ENCODE measurements at places on chromosomes 3 and 15. TPM values are rescaled to one million over a fixed set of nuclear protein-coding genes. Genes with fewer than 3 reads are reported as not detected.

The THRB gene
- total RNA-seq = not detected

The TLR9 gene
- total RNA-seq = 0.22 TPM

The CKMT1A gene
- not detected for total RNA-seq

DNA sequence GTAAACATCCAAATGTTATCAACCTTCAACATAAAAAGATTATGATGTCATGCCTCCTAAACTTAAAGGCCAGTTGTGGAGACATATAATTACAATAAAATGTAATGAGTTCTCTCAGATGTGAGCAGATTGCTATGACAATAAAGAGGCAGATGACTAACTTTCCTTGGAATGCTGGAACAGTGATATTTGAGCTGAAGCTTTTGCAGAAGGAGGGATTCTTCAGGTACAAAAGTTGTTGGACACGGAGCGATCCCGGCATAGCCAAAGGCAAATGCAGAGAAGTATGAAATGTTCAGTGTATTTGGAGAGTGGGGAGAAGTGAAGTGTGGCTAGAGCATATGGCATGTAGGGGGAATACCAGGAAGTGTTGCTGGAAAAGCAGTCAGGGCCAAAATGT lies 520.1 kb downstream of the FGF12 start:
- no peak overlapping the region for H3K4me3 ChIP-seq
- H3K27me3 ChIP-seq = no peaks in the 10 kb centered on the region
- no peaks in the 10 kb centered on the region for H3K36me3 ChIP-seq
- H3K4me1 ChIP-seq = no peaks in the 10 kb centered on the region

DNA sequence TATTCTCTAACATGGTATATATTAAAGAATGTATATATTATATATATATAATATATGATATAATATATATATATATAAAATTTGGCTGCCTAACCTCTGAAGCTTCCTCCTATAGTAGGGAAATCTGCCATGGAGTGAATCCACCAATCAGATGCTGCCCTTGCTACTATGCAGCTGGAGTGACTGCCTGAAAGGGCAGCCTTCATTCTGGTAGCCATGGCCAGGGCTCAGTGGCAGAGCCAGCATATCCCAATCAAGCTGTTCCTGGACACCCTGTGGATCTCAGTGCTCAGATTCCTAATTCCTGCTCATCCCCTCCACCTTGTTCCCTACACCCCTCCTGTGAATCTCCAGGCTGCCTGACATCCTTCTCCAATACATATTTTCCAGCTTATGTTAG lies 2.2 kb upstream of the SH3GL3 start:
- no peak for DNase-seq
- no peaks in the 10 kb centered on the region for H3K4me1 ChIP-seq

DNA sequence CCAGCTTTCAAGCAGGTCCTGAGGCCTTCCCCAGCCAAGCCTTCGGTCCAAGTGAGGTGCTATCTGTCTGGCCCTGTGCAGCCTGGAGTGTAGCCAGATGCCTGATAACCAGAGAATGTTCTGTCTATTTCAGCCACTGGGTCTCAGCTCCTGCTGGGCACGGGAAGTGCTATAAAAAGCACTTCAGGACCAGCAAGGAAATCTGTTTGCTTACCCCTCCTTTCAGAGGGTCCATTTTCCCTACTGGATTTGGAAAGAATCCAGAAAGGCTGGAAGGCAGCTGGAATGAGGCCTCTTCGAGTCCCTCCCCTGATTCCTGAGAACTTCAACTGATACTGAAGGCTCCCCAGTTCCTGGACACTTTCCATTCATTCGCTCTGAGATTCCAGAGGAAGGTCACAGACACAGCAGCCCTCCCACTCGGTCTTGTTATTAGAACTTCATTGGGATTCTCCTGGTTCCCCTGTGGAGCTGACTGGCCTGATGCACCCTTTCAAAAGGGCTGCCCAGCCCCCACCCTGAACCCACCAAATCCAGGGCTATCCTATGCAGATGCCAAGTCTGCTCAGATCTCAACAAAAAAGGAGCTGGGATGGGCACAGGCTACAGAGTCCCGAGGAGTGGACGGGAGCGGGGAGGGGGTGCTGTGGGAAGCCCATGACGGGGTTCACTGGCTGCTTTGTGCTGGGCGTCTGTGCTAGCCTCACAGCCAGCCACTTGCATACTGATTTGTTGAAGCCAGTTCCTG lies 70.4 kb downstream of the UMPS start:
- no peaks in the 10 kb centered on the region for H3K4me1 ChIP-seq
- H3K4me3 ChIP-seq = no peak overlapping the region
- H3K27ac ChIP-seq = no peak overlapping the region
- H3K27me3 ChIP-seq = no peaks in the 10 kb centered on the region
- H3K36me3 ChIP-seq = no peaks in the 10 kb centered on the region
- DNase-seq = no peak

DNA sequence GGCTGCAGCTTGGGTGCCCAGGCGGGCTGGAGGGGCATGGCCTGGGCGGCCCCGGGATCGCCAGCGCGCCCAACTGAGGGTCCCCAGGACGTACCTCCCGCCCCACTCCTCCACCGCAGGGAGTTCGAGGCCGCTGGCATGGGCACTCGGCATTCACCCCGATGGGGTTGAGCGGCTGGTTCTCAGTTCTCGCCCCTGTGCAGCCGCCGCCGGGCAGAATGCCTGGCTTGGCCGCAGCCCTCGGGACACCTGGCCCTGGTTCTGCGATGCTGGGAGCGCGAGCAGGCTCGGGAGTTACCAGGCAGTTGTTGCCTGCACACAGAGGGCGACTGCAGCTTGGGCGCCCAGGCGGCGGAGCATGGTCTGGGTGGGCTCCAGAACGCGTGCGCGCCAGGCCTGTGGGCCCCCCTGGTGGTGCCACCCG lies 121.4 kb downstream of the LMLN start:
- H3K4me3 ChIP-seq = no peak overlapping the region
- no peaks in the 10 kb centered on the region for H3K36me3 ChIP-seq
- peaks cover 20% of the 10 kb centered on the region for H3K27me3 ChIP-seq
- H3K4me1 ChIP-seq = peaks cover 9% of the 10 kb centered on the region
- no peak overlapping the region for H3K27ac ChIP-seq

The B3GALNT1 gene
- total RNA-seq = 2.4 TPM

DNA sequence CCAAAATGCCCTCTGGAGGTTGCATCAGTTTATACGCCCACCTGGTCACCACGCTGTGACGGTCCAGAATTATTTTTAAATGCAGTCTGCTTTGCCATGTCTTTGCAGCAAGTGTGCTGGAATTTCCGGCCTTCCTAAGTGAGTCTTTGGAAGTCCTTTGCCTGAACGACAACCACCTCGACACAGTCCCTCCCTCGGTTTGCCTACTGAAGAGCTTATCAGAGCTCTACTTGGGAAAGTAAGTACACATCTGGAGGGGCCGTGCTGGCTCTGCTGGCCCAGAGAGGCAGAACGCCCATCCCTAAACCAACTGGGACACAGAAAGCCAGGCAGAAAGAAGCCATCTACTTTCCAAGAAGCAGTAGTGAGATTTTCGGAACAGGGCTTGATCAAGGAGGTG lies 101.8 kb downstream of the LRRK1 start:
- H3K27me3 ChIP-seq = no peaks in the 10 kb centered on the region
- H3K4me3 ChIP-seq = no peak overlapping the region
- no peaks in the 10 kb centered on the region for H3K4me1 ChIP-seq
- H3K36me3 ChIP-seq = no peaks in the 10 kb centered on the region

DNA sequence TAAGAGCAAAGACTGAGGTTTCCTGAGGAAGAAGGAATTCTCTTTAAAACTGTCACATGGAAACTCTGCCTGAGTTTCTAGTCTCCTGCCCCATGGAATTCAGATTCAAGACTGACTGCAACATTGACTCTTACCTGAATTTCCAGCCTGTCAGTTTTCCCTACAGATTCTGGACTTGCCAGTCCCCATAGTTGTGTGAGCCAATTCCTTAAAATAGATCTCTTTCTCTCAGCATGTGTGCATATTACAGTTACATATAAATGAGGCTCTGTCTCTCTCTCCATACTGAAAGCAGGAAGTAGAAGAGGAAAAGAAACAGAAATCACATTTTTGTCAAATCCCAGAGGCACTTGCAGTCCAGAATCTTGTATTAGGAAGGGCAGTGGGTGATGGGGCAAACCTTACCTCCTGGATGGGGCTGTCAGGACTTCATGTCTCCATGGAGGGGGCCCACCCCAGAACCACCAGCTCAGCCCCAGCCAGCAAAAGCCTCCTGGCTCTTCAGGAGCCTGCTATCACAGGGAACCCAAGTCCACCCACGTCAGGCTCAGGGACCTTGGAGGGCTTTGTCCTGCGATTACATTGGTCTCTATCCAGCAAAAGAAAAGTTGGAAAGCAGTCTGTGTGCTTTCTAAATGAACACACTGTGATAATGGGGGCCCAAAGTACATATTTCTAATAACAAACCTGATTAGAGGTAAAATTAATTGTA lies 18.8 kb upstream of the GOLGA8J start:
- no peak overlapping the region for H3K4me3 ChIP-seq
- no peak for DNase-seq
- H3K4me1 ChIP-seq = no peaks in the 10 kb centered on the region
- no peaks in the 10 kb centered on the region for H3K36me3 ChIP-seq

The PLA2G4D gene
- not detected for total RNA-seq

DNA sequence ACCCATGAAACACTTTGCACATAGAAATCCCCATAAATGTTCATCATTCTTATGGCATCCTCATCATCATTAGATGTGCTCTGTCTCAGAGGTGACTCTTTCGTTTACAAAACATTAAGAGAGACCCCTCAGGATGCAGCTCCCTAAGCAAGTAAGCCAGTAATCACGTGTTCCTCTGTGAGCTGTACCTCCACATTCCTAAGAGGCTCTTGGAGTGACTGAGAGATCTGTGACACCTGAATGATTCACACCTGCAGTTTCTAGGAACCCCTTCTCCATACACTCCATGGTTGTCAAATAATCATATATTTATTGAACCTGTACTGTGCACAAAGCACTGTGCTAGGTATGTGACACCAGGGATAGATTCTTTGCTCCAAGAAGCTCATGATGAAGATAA lies 602.4 kb downstream of the UNC13C start:
- no peak overlapping the region for H3K27ac ChIP-seq
- no peaks in the 10 kb centered on the region for H3K36me3 ChIP-seq
- no peak for DNase-seq
- H3K27me3 ChIP-seq = no peaks in the 10 kb centered on the region

DNA sequence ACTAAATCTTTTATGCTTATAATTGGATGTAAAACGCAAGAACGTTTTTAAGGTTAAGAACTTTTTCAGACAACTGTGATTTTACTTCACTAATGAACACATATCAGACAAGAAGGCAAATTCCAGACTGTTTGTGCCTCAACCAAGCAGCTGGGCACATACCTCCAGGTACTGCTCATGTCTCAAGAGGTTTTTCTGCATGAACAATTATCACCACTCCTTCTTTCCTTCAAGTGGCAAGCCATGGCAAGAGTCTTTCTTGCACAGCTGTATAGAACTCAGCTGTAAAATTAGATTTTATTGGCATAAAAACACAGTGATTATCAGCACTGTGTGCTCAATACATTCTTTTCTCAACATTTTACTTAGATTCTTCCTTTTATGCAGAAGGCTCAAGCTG lies 64.3 kb downstream of the FNDC3B start:
- no peak overlapping the region for H3K4me3 ChIP-seq
- no peak for DNase-seq
- no peaks in the 10 kb centered on the region for H3K36me3 ChIP-seq
- peaks cover 87% of the 10 kb centered on the region for H3K4me1 ChIP-seq

The MASP1 gene
- total RNA-seq = not detected

GRCh38 chr3:197801891-197802778 lies 11.1 kb downstream of the LRCH3 start:
- H3K27me3 ChIP-seq = no peaks in the 10 kb centered on the region
- H3K27ac ChIP-seq = no peak overlapping the region
- no peaks in the 10 kb centered on the region for H3K36me3 ChIP-seq
- DNase-seq = no peak
- no peak overlapping the region for H3K4me3 ChIP-seq

GRCh38 chr15:58460872-58461271 lies 29.1 kb downstream of the LIPC start:
- H3K27me3 ChIP-seq = no peaks in the 10 kb centered on the region
- H3K4me3 ChIP-seq = no peak overlapping the region
- peaks cover 32% of the 10 kb centered on the region for H3K4me1 ChIP-seq

DNA sequence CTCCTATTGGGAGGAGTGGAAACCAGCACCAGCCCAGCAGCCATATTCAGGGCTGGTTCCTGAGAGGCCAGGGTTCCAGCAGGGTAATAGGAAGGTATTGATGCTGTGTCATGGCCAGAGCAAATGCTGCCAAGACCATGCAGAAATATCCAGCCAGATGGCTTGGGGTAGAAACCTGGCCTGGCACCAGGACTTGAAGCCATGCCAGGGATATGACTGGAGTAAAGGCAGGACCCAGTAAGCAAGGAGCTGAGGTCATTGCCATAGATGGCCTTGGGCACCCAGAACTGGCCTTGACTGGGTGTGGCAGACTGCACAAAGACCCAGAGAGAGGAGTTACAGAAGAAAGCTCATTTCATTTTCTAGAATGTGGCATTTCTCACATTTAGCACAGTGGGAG lies 257.6 kb upstream of the GOLGA6L4 start:
- H3K36me3 ChIP-seq = no peaks in the 10 kb centered on the region
- no peak for DNase-seq
- H3K4me1 ChIP-seq = no peaks in the 10 kb centered on the region
- no peak overlapping the region for H3K27ac ChIP-seq

DNA sequence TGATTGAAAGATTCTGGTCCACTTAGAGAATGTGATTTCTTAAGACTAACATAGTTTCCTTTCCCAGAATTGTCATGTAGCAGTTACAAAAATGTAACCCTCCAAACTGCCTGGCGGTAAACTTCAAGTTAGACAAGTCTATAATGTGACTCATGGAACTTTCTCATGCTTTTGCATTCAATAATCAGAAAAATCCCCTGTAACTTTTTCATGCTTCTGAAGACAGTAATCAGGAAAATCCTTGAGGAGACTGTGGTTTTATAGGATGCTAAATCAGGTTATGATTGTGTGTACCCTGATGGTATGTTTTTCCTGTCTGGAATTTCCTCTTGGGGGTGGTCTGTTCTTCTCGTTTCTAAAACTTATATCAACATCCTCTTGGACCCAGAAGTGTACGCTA lies 74.0 kb upstream of the RARB start:
- H3K27ac ChIP-seq = no peak overlapping the region
- H3K36me3 ChIP-seq = no peaks in the 10 kb centered on the region
- DNase-seq = no peak
- H3K4me1 ChIP-seq = no peaks in the 10 kb centered on the region
- H3K27me3 ChIP-seq = no peaks in the 10 kb centered on the region

- no peaks in the 10 kb centered on the region for H3K4me1 ChIP-seq
- no peak overlapping the region for H3K4me3 ChIP-seq
- H3K27me3 ChIP-seq = no peaks in the 10 kb centered on the region
- no peak overlapping the region for H3K27ac ChIP-seq
- no peak for DNase-seq
These were observed 30.0 kb downstream of the RUBCN start for GRCh38 chr3:197706658-197707057.

- no peaks in the 10 kb centered on the region for H3K36me3 ChIP-seq
- no peak overlapping the region for H3K4me3 ChIP-seq
- DNase-seq = no peak
- H3K27me3 ChIP-seq = no peaks in the 10 kb centered on the region
- no peaks in the 10 kb centered on the region for H3K4me1 ChIP-seq
These were observed 32.7 kb downstream of the SRGAP3 start for GRCh38 chr3:9216736-9217135.

- H3K27ac ChIP-seq = no peak overlapping the region
- H3K4me1 ChIP-seq = no peaks in the 10 kb centered on the region
These were observed 12.6 kb downstream of the FAM107A start for GRCh38 chr3:58564456-58565160.

- no peaks in the 10 kb centered on the region for H3K27me3 ChIP-seq
- no peak overlapping the region for H3K27ac ChIP-seq
- H3K4me3 ChIP-seq = no peak overlapping the region
- no peak for DNase-seq
These were observed 13.0 kb downstream of the TERC start for GRCh38 chr3:169751875-169752274.

The CCDC191 gene
- 1.5 TPM for total RNA-seq

All from CD8-positive, alpha-beta memory T cell (primary cell).